ENCODE measurements at places on chromosomes 6 and 20.
A peak's percentile ranks its signal among the peaks of the same experiment; 100 is the strongest.

DNA sequence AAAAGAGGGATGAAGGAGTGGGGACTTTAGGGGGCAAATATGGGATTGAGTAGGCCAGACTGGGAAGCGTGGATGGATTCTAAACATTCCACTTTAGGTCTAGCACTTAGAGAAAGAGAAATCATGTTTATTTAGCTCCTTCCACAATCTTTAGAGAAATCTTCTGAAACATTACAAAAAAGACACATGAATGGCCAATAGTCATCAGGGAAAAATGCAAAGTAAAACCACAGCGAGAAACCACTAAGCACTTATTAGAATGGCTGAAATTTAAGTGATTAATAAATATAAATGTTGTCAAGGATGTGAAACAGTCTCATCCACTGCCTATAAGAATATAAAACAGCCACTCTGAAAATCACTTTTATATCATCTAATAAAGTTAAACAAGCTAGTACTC lies 46.9 kb downstream of the HLA-A start:
- DNase-seq, result no peak

- DNase-seq, result no peak
Observed at GRCh38 chr20:19492116-19492515, 265.9 kb upstream of the RIN2 start.

GRCh38 chr6:169955731-169956437 lies 204.5 kb downstream of the ERMARD start:
- DNase-seq, result no peak

DNA sequence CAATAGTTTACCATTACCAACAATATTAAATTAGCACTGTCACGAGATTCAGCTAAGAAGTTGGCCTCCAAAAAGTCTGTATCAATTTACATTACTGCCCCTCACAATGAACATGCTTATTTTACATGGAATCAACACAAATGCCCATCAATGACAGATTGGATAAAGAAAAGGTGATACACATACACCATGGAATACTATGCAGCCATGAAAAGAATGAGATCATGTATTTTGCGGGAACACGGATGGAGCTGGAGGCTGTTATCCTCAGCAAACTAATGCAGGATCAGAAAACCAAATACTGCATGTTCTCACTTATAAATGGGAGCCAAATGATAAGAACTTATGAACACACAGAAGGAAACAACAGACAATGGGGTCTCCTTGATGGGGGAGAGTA lies 211.8 kb upstream of the RREB1 start:
- DNase-seq, result no peak

DNA sequence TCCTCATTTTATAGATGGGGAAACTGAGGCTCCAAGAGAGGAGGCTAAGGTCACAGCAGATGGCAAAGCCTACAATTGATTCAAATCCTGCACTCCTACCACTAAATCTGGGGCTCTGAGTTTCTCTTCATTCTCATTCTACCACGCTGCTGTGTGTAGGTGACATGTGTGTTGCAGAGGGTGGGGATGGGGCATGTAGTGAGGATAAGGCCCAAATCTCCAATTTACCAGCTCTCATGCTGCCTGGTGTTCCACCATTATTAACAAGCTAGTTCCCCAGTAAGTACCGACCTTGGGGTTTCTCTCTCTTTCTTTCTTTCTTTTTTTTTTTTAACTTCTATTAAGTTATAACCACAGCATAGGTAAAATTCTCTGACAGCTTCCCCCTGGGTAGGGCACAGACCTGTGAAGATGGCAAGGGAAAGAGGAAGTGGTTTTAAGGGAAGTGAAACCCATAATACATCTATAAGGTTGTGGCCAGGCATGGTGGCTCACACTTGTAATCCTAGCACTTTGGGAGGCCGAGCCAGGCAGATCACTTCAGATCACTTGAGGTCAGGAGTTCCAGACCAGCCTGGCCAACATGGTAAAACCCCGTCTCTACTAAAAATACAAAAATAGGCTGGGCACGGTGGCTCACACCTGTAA lies 13.0 kb upstream of the MATN4 start:
- DNase-seq, result peak; percentile 49

DNA sequence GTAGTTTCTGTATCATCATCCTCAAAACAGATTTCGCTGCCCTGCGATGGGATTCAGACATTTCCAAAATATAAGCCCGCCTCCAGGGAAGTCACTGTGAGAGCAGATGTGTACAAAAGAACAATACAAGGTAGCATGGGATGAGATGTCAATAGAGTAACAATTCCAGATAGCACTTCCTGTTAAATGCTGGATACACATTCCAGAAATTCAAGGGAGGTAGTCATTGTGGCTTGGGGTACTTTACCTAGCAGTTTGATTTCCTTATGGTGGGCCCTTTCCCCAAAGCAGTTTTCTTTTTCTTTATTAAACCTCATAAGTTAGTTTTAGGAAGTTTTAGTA lies 2.5 kb downstream of the RNF217 start:
- no peak for DNase-seq
